Panc1 (cell line): ENCODE measurements at places on chromosomes 2 and 18. TPM values are rescaled to one million over a fixed set of nuclear protein-coding genes. Genes with fewer than 3 reads are reported as not detected.

TSHZ1 gene
- 10.0 TPM for total RNA-seq

ACOXL gene
- 4.9 TPM for total RNA-seq

ELOA2 gene
- total RNA-seq = not detected

NR4A2 gene
- total RNA-seq = 0.85 TPM

DNA sequence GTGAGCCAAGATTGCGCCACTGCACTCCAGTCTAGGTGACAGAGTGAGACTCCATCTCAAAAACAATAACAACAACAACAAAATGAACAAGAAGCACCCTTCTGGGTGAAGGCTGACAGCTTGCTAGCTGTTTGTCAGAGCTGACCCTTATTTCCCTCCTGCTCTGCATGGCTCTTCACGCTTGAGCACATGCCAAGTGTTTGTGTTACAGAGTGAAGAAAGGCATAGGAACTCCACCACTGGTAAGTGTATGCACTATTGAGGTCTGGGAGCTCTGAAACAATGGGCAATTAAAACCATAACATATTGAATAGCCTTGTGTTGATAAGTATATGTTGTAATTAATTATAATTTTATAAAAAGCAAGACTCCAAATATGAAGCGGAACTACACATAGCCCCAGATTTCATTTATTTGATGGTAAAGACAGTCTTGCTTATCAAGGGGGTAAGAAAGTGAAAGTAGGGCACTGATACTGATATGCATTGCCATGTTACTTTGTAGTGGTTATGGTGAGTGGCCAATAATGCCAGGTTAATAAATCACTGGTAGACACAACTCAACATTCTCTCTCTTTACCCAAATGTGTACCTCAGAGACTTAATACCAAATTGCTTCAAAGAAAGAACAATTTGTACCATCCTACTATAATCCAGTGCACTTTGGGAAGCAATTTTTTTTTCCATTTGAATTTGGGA lies 163.4 kb downstream of the VWC2L start:
- H3K36me3 ChIP-seq = no peaks in the 10 kb centered on the region
- H3K4me1 ChIP-seq = no peaks in the 10 kb centered on the region
- H3K27me3 ChIP-seq = no peaks in the 10 kb centered on the region
- no peak overlapping the region for H3K27ac ChIP-seq
- no peak for DNase-seq
- H3K4me3 ChIP-seq = no peak overlapping the region

GRCh38 chr2:240965905-240966456 lies 32.4 kb upstream of the SNED1 start:
- H3K4me1 ChIP-seq = no peaks in the 10 kb centered on the region
- no peak for DNase-seq
- H3K36me3 ChIP-seq = no peaks in the 10 kb centered on the region
- no peak overlapping the region for H3K27ac ChIP-seq
- H3K4me3 ChIP-seq = no peak overlapping the region

- no peak overlapping the region for H3K4me3 ChIP-seq
- no peak overlapping the region for H3K27ac ChIP-seq
- H3K27me3 ChIP-seq = no peaks in the 10 kb centered on the region
Observed at GRCh38 chr2:174836377-174836994, 72.2 kb upstream of the CHRNA1 start.

DNA sequence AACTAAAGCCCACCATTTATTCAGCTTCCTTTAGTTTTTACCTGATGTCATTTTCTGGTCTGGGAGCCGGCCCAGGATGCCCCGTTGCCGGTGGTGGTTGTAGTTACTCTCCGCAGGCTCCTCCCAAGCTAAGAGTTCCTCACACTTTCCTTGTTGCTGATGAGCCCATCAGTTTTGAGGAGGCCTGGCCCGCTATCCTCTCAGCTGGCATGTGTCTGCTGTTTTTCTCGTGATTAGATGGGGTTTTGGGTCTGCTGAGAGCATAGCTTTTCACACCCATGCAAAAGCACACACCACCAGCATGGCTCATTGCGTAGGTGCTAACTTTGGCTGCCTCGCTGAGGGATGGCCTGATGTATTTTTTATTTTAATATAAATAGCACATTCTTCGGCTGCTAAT lies 72.1 kb downstream of the PSMG2 start:
- H3K27ac ChIP-seq = no peak overlapping the region
- no peak overlapping the region for H3K4me3 ChIP-seq
- no peak for DNase-seq
- H3K4me1 ChIP-seq = no peaks in the 10 kb centered on the region
- no peaks in the 10 kb centered on the region for H3K36me3 ChIP-seq

DNA sequence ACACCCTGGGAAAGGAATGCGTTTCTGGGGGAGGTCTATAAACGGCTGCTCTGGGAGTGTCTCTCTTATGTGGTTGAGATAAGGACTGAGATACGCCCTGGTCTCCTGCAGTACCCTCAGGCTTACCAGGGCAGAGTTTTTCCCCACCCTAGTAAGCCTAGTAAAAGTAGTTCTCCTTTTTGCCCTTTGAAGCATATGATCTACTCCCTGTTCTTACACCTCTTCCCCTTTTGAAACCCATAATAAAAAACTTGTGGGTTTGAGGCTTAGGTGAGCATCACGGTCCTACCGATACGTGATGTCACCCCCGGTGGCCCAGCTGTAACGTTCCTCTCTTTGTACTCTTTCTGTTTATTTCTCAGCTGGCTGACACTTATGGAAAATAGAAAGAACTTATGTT lies 97.4 kb downstream of the FSIP2 start:
- no peaks in the 10 kb centered on the region for H3K27me3 ChIP-seq
- H3K4me3 ChIP-seq = no peak overlapping the region
- no peak overlapping the region for H3K27ac ChIP-seq

- no peak overlapping the region for H3K4me3 ChIP-seq
- H3K27ac ChIP-seq = no peak overlapping the region
- no peaks in the 10 kb centered on the region for H3K27me3 ChIP-seq
- H3K4me1 ChIP-seq = no peaks in the 10 kb centered on the region
- no peak for DNase-seq
Observed at GRCh38 chr2:15299904-15300520, 261.1 kb downstream of the NBAS start.

DNA sequence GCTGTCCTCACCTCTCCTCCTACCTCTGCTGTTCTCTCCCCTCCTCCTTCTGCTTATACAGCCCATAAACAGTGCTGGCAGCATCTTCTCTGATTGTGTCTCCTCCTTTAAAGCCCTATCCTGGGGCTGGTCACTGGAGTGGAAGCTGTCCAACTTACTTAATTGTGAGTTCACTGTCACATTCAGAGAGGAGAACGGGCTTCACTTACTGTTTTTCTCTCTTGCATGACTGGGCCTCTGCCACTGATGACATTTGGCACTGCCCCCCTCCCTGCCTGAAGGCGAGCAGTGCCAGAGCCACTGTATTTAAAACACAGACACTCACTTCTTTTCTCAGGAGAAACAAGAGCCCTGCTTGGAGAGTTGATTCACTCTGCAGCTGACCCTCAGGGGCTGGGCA lies 12.3 kb downstream of the GAD1 start:
- no peaks in the 10 kb centered on the region for H3K36me3 ChIP-seq
- H3K4me3 ChIP-seq = no peak overlapping the region
- DNase-seq = no peak
- H3K27me3 ChIP-seq = no peaks in the 10 kb centered on the region

- H3K4me1 ChIP-seq = no peaks in the 10 kb centered on the region; the same call in 1 of the 2 replicates
- H3K27ac ChIP-seq = no peak overlapping the region
- no peaks in the 10 kb centered on the region for H3K36me3 ChIP-seq
- H3K27me3 ChIP-seq = no peaks in the 10 kb centered on the region
- DNase-seq = no peak
Observed at GRCh38 chr18:28178720-28179119, 1.8 kb upstream of the CDH2 start.

GRCh38 chr2:16437189-16437588 lies 228.4 kb downstream of the CYRIA start:
- no peaks in the 10 kb centered on the region for H3K36me3 ChIP-seq
- no peaks in the 10 kb centered on the region for H3K4me1 ChIP-seq
- DNase-seq = no peak
- no peak overlapping the region for H3K4me3 ChIP-seq
